Natural killer cell treated with Interleukin-12 subunit alpha and Interleukin-12 subunit beta and Interleukin-15 and Interleukin-18, amount 100 ng/mL, for 72 hours (primary cell): ENCODE measurements at places on chromosomes 2 and 18. TPM values are rescaled to one million over a fixed set of nuclear protein-coding genes. Genes with fewer than 3 reads are reported as not detected.

- no peak for DNase-seq
These were observed 57.3 kb upstream of the EML6 start for GRCh38 chr2:54666131-54666633.

GRCh38 chr18:47184419-47185050, 8.4 kb upstream of the IER3IP1 start:
- DNase-seq: no peak

The ANKRD12 gene
- total RNA-seq: 133 TPM

DNA sequence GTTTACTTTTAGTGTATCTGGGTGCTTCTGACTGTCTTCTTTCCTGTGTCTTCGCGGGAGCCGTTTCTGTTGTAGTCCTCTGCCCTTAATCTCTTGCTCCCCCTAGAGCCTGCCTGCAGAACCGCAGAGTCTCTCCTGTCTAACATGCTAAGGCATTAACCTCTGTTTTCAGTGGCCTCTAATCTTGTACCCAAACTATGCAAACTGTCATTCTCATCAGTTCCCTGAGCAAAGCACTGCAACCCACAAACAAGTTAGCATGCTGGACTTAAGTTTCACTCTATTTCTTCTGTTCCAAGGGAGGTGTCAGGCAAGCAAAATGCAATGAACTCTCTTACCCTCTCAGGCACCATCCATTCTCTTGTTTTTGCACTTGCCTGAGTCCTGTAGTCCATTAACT, 138.4 kb downstream of the OTX1 start:
- DNase-seq: no peak

GRCh38 chr2:42045848-42046748, 1.7 kb upstream of the PKDCC start:
- no peak for DNase-seq

DNA sequence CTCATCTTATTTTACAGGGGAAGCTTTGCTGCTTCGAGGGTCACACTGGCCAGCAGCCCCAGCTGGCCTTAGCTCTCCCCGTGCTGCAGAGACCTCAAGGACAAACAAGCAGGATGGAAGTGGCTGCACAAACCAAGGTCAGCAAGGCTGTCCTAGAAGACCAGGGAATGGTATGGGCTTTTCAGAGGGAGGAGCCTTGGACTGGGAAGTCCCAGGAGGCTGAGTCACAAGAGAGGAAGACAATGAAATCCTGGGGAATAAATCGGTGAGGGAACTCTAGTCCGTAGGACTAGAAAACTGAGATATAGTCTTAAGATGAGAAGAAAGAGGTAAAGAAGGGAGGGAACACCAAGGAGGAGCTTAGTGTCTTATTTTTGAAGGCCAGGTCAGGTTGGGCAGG, 15.7 kb downstream of the CREG2 start:
- no peak for DNase-seq

GRCh38 chr2:215771241-215771640, 242.1 kb downstream of the MREG start:
- no peak for DNase-seq

The RTP5 gene
- total RNA-seq: not detected

The ATP9B gene
- total RNA-seq: 59.6 TPM

DNA sequence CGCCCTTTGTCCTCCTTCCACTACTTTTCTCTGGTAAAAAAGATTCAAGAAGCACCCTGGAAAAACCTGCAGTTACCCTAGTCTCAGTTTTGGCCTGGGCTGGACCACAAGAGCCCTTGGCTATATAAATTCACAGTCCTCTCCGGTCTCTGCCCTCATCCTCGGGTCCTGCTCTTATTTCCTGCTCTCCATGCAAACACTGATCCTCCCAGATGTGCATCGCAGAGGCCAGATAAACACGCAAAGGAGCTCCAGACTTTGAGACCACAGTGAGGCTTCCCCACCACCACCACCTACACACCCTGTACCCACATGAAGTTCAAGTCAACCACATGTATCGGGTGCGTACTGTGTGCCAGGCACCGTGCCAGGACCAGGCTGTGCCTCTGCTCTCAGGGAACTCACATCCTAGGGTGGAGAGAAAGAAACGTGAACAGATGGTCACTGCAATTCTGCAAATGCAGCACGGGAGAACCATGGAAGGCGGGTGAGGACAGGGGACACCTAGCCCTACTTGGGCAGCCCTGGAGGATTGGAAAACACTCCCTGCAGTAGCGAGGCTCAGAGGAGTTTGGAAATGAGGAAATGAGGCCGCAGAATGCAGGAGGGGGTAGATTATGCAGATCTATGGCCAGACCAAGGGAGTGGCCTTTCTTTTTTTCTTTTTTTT, 7.4 kb downstream of the CTDSP1 start:
- DNase-seq: no peak

DNA sequence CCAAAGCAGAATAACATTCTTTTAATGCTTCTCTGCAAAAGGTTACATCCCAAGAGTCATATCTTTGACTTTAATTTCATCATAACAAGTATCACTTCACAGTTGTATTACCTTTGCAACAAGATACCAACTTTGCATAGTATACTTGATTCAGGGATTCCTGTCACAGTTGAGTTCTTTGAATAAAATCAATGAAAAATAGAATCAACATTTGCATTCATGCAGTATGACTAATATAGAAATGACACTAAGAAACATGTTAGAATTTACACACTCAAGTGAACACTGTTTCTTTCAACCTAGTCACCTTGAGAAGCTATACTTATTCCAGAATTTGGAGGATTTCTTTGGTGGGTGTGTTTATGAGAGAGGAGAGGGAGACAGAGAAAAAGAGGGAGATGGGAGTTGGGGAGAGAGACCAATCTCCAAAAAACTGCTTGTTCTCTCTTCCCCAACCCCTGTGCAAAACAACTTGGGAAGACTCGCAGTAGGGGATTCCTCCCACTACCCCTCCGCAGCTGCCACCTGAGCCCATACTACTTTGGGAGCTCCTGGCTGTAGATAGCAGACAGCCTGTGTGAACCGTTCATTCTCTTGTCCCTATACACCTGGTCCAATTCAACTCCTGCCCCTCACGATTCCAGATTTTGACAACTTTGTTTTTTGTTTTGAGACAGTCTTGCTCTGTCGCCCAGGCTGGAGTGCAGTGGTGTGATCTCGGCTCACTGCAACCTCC, 57.7 kb downstream of the PELI1 start:
- no peak for DNase-seq

The MTIF2 gene
- total RNA-seq: 39.4 TPM

DNA sequence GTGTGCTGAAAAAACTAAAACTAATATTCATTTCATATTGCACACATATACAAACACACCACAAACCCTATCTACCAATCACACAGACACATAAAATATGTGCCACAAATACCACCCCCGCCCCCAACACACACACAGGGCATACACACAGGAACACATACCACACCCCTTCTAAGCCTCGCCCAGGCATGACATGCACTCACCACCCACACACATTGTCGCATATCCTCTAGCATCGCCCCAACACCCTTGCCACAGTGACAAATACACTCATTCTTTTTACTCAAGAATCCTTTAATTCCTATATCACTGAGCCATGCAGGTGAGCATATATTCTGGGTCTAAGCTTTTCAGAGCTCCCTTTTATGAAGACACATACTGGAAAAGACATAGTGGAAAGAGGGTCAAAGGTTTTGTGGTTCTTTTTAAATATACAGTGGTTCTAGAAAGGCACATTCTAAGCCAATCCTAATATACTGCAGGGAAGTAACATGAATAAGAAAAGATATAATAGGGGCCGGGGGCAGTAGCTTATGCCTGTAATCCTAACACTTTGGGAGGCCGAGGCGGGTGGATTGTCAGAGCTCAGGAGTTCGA, 24.5 kb upstream of the LCLAT1 start:
- DNase-seq: peak; percentile 90

The ASB18 gene
- total RNA-seq: not detected

DNA sequence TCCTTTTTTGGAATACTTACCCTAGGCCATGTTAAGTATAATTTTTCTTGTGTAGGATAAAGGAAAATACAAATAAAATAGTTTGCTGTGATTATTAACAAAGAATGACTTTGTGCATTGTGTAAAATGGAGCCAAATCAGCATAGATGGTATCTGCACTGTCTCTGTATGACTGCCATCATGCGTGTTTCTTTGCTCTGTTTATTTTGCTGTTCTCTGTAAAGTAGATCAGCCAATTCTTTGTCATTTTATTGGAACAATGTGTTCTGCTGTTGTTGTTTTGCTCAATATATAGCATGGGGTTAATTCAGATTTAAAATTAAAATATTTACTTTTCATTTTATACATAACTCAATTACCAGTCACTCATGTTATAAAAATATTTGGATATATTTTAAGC, 181.3 kb upstream of the UBE2E3 start:
- no peak for DNase-seq

The GKN1 gene
- not detected for total RNA-seq

The PSD4 gene
- total RNA-seq: 305 TPM

- no peak for DNase-seq
These were observed 66.2 kb upstream of the MCFD2 start for GRCh38 chr2:46981662-46982350.

The MOGAT1 gene
- not detected for total RNA-seq

The GRHL1 gene
- total RNA-seq: 1.1 TPM

GRCh38 chr2:33441235-33441810, 35.1 kb upstream of the RASGRP3 start:
- DNase-seq: no peak

DNA sequence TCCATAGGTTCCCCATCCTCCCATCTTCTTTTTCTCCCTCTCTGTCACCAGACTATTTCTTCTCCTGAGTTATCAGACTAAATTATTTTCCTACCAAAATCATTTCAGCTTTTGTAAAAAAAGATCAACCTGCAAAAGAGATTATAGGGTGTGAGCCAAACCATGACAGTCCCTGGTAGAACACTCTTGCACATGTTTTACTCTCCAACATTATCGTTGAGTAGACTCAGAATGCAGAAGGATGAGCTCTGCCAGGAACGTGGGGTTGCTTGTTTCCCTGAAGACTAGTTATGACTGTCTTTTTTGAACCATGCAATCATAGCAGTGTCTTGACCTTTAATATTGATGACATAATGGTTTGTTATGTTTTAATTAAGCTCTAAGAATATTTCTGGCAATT, 360.1 kb upstream of the VWC2L start:
- DNase-seq: no peak

- DNase-seq: no peak
These were observed 35.4 kb upstream of the WIPF1 start for GRCh38 chr2:174632841-174633622.

GRCh38 chr2:128322715-128323554, 4.3 kb upstream of the HS6ST1 start:
- DNase-seq: peak; percentile 46

- no peak for DNase-seq
These were observed 8.6 kb upstream of the ESPNL start for GRCh38 chr2:238091436-238092060.

GRCh38 chr2:58215429-58215828, 25.7 kb downstream of the FANCL start:
- no peak for DNase-seq

The LOXL3 gene
- 2.7 TPM for total RNA-seq

The AMMECR1L gene
- total RNA-seq: 20.6 TPM

The RIOK3 gene
- total RNA-seq: 95.4 TPM

The NEU2 gene
- total RNA-seq: not detected

The UGT1A8 gene
- not detected for total RNA-seq

The KIDINS220 gene
- 39.1 TPM for total RNA-seq

DNA sequence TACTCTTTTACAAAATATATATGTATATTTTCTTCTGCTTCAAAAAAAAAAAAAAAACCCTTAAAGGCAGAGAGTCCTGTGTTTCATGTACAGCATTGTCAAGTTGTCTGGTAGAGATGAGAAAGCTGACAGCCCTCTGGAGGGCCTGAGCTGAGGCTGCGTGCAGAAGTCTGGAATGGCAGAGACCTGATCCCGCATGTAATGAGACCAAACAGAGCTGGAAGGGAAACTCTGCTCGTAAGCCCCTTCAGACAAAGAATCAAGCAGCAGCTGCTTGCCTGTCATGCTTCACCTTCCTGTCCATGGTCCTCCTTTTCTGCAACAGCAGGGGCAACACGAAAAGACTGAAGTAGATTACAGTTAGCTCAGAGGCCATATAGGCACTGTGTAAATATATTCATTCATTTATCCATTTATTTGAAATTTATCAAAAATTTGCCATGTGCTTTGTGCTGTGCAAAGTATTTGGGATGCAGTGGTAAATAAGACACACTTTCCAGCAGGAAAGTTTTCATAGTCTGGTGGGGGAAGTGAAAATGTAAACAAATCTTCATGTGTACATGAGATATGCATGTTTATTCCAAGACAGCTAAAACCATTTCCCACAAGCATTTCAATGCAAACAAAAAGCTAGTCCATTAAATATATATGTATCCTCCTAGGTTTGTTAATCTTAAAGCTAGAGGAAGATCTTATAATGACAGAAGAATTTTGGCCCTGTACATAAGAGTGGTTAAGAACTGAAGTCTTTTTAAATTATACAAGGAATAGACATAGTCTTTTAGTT, 912.7 kb downstream of the CPS1 start:
- no peak for DNase-seq

- DNase-seq: no peak
These were observed 414.3 kb upstream of the HS6ST1 start for GRCh38 chr2:128732976-128733431.

- DNase-seq: no peak
These were observed 51.4 kb downstream of the SPATS2L start for GRCh38 chr2:200357845-200358244.

DNA sequence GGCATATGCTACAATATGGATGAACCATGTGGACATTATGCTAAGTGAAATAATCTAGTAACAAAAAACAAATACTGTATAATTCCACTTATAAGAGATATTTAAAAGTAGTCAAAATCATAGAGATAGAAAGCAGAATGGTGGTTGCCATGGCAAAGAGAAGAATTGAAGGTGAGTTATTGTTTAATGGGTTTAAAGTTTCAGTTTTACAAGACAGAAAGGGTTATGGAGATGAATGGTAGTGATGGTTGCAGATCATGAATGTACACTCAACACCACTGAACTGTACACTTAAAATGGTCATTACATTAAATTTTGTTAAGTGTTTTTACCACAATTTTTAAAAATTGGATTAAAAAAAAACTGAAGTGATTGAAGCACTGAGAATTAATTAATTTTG, 298.2 kb upstream of the ZC3H15 start:
- DNase-seq: no peak

The CDH2 gene
- not detected for total RNA-seq

GRCh38 chr2:7691961-7692656, 774.9 kb downstream of the RNF144A start:
- no peak for DNase-seq

- DNase-seq: no peak
These were observed 1.3 kb downstream of the FOXI3 start for GRCh38 chr2:88450925-88451810.

GRCh38 chr2:191818725-191819350, 28.1 kb downstream of the CAVIN2 start:
- DNase-seq: no peak
